T-cell (primary cell): ENCODE measurements at places on chromosomes 7 and 10.

- no peak for DNase-seq
Observed at GRCh38 chr7:148255333-148255732, 335.2 kb upstream of the C7orf33 start.

- DNase-seq, result no peak
Observed at GRCh38 chr7:142797391-142798377, 26.9 kb downstream of the PRSS2 start.

- no peak for DNase-seq
Observed at GRCh38 chr7:57821438-57822382, 371.7 kb downstream of the ZNF716 start.

- no peak for DNase-seq
Observed at GRCh38 chr10:113562069-113562468, 9.2 kb downstream of the HABP2 start.

DNA sequence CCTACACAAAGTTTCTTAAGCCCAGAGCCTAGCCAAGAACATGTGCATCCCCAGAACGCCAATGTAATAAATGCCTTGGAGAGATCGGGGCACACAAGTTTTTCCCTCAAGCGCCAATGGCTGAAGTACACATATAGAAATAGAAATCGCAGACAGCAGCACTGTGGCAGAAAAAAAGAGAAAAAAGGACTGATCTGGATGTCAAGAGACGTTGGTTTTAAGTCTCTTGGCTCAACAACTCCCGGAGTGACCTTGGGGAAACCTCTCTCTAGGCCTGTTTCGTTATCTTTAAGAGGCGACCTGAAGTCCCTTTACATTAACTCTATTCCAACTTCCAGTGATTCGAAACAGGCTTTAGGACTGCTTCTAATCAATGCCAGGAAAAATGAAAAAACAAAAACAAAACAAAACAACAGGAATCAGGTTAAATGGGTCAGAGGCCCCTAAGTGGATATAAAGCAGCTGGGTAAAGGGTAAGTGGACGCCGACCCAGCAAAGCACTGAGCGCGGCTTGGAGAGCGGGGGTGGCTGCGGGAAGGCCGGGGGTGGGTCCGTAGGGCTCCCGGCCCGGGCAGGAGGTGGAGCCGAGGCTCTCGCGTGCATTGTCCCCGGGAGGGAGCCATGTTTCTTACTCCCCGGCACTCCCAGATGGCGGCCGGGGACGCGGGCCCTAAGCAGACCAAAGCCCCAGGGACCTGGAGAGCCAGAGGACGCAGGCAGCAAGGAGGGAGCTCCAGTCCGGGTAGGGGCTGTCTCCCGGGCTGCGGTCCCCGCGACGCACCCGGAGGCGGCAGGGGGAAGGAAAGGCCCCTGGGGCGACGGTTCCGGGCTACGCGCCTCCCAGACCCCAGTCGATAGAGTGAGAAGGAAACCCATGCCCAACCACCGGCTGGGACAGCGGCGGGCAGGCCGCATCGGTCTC lies 757 bp downstream of the EIF3A start:
- DNase-seq, result peak; percentile 48
